RCC 7860 (cell line): ENCODE measurements at places on chromosomes 1 and 21.

DNA sequence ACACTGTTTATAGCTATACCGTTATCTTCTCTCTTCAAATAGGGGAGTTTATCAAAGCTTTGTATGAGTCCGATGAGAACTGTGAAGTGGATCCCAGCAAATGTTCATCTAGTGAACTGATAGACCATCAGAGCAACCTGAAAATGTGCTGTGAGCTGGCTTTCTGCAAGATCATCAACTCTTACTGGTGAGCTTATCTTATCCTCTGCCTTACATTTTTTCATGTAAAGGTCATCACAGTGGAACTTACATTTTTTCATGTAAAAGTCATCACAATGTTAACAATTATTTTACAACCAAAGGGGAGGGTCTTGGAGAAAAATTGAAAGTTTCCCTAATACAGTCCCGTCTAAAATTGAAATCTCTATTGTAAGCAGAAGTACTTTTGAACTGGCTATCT is 45.2 kb downstream of the CLEC20A start:
- DNase-seq = peak; percentile 22

DNA sequence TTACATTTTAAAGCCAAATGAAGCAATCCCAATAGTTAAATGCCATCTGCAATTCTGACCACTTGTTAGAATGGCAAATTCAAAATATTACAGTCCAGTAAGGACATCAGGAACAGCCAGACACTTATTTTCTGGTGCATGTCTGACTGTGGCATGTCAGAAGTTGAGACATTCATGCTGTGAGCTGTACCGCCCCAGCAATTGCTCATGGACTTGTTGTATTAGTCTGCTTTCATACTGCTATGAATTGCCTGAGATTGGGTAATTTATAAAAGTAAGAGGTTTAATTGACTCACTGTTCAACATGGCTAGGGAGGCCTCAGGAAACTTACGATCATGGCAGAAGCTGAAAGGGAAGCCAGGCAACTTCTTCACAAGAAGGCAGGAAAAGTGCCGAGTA is 19.1 kb downstream of the DDAH1 start:
- DNase-seq = no peak

GRCh38 chr1:178133239-178133989 is 39.5 kb downstream of the RASAL2 start:
- DNase-seq = no peak

- no peak for DNase-seq
Measured at GRCh38 chr21:41775149-41775472, 8.3 kb upstream of the RIPK4 start.

GRCh38 chr1:72635719-72636118 is 353.4 kb upstream of the NEGR1 start:
- DNase-seq = no peak

DNA sequence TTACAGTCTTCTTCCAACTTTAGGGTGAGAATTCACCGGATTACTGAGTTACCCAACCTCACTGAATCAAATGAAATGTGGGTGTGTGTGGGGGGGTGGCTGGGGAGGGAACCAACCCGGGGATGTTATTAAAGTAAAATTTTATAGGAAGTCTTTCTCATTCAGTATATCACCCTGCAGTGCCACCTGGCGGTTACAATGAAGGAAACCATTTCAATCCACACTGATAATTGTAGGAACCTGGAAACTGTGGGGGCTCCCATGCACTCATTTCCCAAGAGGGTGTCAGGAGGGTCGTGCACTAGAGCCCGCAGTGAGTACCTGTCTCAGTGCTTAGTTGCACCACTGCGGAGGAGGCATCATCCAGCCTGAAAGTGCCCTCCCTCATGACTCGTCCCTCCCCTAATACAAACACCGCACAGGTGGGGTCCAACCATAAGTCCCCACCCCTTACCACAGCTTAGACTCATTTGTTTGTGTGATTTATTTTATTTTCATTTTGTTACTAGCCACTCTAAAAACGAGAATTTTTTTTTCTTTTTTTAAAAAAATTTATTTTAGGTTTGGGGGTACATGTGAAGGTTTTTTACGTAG is 29.1 kb upstream of the IGSF5 start:
- DNase-seq = peak; percentile 25

DNA sequence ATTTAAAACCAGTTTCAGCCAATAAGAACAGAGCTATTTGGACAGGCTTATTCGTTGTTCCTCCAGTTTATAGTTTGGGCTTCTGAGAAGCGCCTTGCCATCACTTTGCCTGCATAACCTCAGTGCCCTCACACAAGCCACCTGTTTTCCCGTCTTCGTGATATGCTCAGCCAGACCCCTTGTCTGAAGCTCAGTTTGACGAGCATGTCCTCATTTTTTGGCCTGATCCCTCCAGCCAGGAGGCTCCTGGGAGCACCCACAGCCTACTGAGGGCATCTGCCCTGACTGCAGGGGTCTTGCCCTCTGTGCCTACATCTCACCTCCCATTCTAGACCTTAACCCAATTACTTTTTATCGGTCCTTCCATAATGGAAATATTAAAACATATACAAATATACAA is 95.3 kb downstream of the ADARB1 start:
- no peak for DNase-seq

GRCh38 chr1:25695090-25695770 is 78.6 kb downstream of the MAN1C1 start:
- no peak for DNase-seq

DNA sequence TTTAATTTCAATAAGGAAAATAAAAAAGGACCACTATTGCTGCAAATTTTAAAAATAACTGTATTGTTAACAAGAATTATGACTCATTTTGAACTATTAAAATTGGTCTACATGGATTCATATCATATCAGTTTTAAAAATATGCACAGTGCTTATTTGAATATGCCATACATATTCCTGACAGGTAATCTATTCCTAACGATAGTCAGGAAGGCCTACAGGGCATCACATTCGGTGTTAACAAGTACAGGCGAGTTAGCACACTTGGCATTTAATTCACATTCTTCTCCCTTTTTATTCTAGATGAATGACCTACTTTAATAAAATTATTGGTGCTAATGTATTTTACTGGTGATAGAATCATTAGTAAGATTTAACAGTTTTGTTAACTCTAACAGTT is 174.6 kb downstream of the USH2A start:
- DNase-seq = no peak

DNA sequence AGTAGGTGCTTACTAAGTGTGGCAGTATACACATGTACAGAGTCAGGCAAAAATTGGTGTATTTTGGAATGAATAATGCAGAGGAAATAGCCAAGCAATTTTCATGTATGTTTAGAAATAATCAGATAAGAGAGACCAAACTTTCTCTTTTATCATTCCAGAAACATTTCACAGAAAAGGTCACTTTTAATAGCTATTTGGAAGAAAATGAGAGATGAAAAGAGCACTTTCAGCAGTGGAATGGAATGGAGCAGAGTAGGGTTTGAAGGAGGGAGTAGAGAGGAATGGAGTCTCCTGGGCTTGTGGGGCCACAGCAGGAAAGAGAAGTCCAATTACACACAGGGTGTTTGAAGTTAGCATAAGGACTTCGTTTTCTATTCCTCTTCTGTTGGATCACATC is 48.8 kb upstream of the GJA5 start:
- no peak for DNase-seq

DNA sequence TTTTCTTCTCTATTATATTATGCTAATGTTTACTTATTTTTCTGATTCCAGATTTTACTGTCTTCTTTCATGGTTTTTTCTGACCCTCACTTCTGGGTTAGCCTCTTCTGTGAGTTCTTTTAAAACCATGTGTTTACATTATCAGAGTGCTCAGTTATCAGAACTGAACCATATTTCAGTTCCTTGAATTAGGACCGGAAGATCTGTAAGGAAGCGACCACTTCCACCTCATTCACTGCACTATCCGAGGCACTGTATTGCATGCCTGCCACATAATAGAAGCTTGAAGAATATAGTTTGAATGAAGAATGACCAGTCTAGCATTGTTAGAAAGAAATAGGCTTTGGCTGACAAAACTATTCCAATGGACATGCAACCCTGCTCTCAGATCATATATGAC is 281.0 kb upstream of the DEPDC1 start:
- no peak for DNase-seq

DNA sequence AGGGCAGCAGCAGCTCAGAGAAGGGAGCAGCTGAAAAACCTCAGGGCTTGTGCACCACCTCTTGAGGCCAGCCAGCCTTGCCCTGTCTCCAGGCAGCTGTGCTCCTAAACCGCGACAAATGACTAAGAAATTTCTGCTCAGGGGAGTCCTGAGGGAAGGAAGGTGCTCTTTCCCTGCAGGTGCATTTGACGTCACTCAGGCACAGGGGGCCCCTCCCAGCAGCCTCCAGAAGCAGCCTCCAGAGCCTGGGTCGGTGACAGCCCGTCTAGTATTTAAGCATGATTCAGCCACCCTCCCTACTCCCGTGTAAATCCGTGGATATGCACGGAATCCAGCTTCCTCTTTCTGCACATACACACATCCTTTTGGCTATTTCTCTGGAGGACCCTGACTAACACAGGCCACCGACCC is 560.5 kb downstream of the KIF26B start:
- DNase-seq = peak; percentile 35

- peak; percentile 23 for DNase-seq
Measured at GRCh38 chr1:19974822-19975416, 4.5 kb downstream of the PLA2G2A start.

DNA sequence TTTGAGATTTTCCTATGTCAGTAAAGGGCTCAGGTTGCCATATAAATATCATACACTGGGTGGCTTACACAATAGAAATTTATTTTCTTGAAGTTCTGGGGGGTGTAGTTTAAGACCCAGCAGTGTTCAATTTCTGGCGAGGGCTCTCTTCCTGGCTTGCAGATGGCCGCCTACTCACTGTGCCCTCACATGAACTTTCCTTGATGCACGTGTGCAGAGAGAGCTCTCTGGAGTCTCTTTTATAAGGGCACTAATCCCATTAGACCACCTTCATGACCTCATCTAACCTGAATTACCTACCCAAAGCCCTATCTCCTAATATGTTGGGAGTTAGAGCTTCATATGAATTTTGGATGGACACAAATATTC is 21.1 kb downstream of the TMEM51 start:
- no peak for DNase-seq

DNA sequence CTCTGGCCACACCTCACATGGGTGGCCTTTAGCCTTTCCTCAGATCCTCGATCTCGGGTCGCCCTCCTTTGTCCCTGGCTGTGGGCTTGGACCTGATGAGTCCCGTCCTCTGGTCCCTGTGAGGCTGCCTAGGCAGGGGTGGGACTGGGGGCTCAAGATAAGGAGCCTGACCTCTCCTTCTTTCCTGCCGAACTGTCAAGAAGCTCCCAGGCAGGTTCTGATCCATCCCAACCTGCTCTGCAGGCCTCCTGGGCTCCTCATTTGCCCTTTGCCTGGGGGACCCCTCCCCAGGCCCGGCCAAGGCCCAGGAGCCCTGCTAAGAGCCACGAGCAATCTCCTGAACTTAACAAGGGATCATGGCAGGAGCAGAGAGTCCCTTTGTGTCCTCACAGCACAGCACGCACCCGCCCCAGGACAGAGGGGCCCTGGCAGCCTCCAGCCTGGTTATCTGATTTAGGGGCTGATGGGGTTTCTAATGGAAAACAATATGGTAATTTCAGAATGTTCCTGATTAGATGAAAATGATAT is 82.4 kb upstream of the POU3F1 start:
- no peak for DNase-seq

DNA sequence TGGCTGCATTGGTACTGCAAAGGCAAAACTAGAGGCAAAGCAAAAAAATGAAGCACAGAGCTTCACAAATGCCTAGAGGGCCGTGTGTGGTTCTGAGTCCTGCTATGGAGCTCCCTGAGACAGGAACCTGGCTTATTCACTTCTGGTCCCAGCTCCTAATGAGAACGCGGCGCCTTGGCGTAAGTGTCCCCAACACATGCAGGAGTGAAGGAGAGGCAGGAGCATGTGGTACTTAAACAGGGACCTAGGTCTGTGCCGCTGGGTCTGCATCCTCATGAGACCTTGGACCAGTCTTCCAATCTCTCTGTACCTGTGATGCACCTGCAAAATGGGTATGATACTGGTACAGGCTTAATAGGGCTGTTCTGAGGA is 14.4 kb upstream of the SLC2A7 start:
- no peak for DNase-seq

DNA sequence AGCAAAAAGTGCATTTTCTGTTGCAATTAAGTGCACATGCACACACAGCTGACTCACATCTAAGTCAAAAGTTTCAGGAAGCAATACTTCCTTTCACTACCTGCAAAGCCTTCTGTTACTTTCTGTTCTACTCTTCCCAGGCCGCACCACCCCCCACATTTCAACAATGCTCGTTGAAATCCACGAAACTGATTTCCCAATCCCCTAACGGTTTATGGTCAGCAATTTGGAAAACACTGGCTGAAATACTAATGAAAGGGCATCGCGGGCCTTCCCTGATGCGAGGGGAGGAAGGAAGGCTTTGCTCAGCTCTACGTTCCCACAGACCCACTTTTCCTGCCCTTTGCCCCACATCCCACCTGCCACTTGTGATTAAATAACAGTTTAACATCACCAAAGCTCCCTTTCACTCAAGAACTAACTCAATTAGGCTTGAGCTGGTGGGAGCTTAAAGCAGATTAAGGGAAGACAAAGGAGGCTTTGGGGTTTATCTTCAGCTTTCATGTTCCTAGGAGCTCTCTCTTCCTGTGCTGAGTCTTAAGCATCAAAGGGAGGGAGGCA is 243.2 kb upstream of the RAB4A start:
- DNase-seq = no peak

- no peak for DNase-seq
Measured at GRCh38 chr1:11052839-11053757, 6.1 kb upstream of the MASP2 start.

- DNase-seq = no peak
Measured at GRCh38 chr1:159790237-159790917, 9.6 kb downstream of the DUSP23 start.

GRCh38 chr1:17024721-17025120 is 13.0 kb upstream of the ATP13A2 start:
- DNase-seq = no peak

DNA sequence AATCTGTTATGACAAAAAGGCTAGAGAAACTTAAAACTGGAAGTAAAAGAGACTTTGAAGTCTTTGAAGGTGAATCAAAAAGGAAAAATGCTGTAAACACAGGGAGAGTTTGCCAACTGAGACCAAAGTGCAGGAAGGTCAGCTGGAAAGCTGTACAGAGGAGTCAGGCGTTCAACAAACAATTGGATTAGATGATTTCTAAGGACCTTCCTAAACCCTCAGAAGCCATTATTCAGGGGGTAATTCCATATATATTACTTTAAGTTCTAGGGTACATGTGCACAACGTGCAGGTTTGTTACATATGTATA is 156.8 kb downstream of the ZBTB18 start:
- DNase-seq = no peak

GRCh38 chr1:96474985-96475743 is 246.4 kb upstream of the PTBP2 start:
- DNase-seq = no peak

- DNase-seq = no peak
Measured at GRCh38 chr1:58441699-58442098, 104.8 kb downstream of the OMA1 start.
